ENCODE measurements at places on chromosomes 2 and 18.

- peak; percentile 23 for DNase-seq
These were observed 15.2 kb downstream of the GALNT3 start for GRCh38 chr2:165778653-165779451.

DNA sequence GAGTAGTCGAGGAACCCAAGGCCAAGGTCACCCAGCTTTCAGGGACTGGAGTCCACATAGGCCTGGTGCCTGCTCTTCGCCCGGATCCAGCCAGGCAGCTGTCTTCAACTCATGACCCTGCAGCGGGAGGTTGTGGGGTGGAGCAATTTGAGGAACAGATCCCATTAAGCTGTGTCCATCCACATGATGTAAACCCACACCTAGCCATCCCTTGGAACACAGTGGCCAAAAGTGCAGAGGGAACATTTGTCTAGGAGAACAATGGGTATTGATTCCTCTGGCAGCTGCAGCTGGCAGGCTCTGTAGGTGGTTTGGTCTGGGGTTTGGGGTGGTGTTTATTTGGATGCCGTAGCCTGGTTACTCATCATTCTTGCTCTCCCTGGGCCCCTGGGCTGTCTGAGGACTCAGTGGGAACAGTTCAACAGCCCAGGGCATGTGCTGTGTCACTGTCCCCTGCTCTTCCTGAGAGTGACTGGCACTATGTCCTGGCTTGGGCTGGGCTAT is 99.4 kb downstream of the TFCP2L1 start:
- DNase-seq = no peak

DNA sequence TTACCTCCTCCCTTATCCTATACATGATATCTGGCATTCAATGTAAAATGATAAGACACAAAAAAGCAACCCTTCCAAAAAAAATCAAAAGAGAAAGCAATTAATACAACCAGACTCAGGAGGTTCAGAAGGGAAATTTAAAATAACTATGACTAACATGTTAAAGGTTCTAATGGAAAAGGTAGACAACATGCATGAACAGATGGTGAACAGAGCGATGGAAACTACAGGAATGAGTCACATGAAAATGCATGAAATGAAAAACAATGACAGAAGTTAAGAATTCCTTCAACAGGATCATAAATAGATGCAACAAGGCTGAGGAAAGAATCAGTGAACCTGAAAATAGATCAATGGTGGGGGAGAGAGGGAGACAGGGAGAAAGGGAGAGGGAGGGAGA is 26.1 kb upstream of the ERCC3 start:
- no peak for DNase-seq

DNA sequence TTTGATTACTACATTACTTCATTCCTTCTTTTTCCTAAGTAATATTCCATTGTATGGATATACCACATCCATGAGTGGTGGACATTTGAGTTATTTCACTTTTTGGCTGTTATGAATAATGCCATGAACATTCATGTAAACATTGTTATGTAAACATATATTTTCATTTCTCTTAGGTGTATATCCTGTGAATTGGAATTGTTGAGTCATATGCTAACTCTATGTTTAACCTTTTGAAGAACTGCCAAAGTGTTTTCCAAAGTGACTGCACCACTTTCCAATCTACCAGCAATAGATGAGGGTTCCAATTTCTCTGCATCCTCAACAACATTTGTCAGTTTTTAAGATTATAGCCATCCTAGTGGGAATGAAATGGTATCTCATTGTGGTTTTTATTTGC is 42.7 kb upstream of the CXXC1 start:
- DNase-seq = no peak

- no peak for DNase-seq
These were observed 138.7 kb upstream of the L3MBTL4 start for GRCh38 chr18:6553234-6553900.

- DNase-seq = peak; percentile 62
These were observed 13.1 kb downstream of the DAW1 start for GRCh38 chr2:227884511-227884947.

- no peak for DNase-seq
These were observed 197.3 kb downstream of the SH3RF3 start for GRCh38 chr2:109326306-109326705.

DNA sequence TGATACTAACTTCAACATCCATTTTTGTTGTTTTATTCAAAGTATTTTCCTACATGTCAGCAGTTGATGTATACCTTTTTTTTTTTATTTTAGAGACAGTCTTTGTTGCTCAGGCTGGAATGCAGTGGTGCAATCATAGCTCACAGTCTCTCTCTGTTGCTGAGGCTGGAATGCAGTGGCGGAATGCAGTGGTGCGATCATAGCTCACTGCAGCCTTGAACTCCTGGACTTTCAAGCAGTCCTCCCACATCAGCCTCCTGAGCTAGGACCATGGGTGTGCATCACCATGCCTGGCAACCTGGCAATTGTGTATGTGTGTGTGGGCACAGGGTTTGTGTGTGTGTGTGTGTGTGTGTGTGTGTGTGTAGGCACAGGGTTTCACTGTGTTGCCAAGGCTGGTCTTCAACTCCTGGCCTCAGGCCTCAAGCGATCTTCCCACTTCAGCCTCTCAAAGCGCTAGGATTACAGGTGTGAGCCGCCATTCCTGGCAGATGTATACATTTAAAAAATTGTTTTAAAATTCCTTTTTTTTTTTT is 24.8 kb downstream of the SANBR start:
- no peak for DNase-seq

DNA sequence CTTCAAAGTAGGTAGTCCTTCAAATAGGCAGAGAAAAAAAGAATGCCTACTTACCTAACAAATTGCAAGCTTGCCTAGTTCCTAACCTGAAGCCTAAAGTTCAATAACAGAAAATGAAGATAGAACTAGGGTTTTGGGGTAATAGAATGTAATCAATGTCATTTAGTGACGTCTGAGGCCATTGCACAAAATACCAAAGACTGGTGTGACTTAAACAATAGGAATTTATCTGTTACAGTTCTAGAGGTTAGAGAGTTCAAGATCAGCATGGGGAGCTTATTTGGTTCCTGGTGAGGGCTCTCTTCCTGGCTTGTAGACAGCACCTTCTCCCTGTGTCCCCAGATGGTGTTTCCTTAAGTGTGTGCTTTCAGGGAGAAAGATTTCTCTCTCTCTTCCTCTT is 4.7 kb upstream of the NPC1 start:
- DNase-seq = no peak

DNA sequence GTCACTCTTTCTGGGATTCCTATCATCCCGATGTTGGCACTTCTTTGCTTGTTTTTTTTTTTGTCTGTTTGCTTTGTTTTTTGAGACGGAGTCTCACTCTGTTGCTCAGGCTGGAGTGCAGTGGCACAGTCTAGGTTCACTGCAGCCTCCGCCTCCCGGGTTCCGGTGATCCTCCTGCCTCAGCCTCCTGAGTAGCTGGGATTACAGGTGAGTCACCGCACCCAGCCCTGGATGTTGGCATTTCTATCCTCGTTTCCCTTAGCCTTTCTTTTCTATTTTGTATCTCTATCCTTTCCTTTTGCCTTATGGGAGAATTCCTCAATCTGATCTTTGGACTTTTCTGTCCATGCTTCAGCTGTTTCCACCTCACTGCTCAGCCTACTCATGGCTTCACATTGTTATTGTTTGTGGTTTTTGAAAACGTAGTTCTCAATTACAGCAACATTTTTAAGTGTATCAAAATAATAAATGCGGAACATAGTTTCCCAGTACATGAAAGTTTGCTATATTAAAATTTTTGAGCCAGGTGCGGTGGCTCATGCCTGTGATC is 62.1 kb upstream of the ZNF516 start:
- no peak for DNase-seq

DNA sequence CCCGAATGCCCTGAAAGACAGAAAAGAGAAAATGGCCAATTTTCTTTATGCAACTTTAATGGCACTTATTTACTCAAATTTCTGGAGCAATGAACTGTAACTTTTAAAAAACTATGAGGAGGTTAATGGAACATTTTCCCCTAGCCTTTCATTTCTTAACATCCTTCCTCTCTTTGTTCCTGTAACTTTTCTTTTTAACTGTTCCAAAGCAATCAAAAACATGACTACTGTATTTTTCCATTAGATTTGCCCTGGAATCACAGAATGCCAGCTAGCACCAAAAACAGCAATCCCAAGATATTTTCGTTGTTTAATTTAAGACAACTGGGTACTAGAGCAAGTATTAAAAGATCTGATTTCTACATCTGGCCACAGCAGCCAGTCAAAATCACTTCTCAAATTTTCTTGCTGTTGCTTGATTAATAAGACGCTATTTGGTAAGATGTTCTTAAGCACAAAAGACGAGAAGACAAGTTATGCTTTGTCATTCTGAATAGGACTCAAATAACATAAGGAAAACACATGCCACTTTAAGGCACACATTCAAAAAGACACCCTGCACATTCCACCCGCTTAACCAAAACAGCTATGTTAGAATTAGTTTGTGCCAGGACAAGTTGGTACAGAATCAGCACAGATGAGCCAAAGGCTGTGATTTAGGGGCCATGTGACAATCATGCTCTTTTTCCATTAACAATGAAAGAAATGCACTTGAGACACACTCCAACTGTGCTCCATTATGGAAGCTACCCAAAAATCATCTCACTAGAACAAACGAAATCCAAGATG is 3.6 kb downstream of the STARD7 start:
- DNase-seq = no peak

- no peak for DNase-seq
These were observed 13.4 kb downstream of the IL18RAP start for GRCh38 chr2:102436323-102436722.

DNA sequence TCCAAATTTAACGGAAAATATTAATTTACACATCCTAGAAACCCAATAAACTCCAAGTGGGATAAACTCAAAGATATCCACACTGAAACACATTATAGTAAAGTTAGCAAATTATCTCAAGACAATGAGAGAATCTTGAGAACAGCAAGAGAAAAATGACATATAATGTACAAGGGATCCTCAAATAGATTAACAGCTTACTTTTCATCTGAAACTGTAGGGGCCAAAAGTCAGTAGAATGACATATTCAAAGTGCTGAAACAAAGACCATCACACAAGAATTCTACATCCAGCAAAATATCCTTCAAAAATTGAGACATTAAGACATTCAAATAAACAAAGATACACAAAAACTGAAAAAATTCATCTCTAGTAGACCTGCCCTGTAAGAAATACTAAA is 18.7 kb upstream of the METTL21A start:
- DNase-seq = no peak

GRCh38 chr2:237708961-237709360 is 81.6 kb downstream of the LRRFIP1 start:
- DNase-seq = no peak

GRCh38 chr2:173991856-173992588 is 26.8 kb upstream of the SP3 start:
- no peak for DNase-seq

- DNase-seq = peak; percentile 64
These were observed 50.1 kb upstream of the LPIN2 start for GRCh38 chr18:3062798-3063680.

DNA sequence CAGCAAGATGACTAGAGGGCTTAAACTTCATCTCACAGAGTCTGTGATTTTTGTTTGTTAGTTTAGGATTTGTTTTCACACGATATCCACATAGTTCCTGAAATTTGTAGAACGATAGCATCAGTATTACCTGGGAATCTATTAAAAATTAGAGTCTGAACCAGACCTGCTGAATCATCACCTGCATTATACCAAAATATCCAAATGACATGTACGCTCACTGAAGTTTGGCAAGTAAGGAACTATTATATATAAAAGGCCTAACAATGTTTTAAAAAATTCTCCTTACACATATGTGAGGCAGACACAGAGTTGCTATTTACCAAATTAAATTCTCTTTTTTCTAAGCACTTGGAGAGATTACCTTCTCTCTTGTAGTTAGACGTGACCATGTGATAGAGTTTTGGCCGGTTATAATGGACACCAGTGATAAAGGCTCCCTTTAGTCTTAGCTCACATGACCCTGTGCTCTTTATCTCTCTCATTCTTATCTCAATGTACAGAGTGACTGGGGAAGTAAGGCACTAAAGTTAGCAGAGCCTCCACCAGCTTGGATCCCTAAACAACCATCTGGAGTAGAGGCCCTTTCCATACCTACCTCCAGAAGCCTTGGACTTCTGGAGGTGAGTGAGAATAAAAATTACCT is 363.1 kb downstream of the DSC3 start:
- peak; percentile 82 for DNase-seq

DNA sequence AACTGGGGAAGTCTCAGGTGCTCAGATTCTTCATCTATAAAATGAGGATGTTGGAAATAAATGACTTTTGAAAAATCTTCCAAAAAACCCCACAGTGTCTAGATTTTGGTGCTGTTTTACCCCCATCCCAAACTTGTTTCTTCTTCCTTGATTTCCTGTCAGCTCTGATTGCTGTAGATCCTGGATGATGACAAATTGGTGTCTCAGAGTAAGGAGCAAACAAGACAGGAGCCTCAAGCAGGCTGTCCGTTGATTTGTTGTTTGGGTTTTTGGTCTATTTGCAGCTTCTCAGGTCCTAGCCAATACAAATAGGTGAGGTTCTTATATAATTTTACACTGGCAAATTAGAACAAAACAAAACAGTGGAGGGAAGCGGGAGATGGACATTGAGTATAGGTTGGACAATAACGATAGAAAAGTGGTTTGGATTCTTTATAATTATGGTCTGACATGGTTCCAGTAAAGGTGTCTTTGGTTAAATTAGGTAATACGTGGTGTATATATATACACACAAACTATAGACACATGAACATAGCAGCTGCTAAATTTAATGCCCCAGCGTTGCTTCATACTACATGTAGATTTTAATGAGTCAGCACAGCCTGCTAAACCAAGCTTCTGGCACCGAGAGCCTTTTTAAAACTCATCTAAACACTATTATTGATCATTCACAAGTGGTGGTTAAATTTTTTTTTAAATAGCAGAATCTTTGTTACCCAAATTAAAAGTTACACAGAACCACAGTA is 142.5 kb downstream of the FMNL2 start:
- no peak for DNase-seq

GRCh38 chr2:7043690-7044089 is 126.5 kb downstream of the RNF144A start:
- no peak for DNase-seq

DNA sequence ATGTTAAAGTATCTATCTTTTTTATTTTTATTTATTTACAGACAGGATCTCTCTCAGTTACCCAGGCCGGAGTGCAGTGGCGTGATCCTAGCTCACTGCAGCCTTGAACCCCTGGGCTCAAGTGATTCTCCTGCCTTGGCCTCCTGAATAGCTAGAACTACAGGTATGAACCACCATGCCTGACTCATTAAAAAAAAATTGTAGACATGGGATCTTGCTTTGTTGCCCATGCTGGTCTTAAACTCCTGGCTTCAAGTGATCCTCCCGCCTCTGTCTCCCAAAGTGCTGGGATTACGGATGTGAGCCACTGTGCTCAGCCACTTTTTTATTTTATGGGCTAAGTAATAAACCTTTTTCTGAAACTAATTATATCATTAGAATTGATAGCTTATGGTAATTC is 7.1 kb downstream of the MFSD6 start:
- no peak for DNase-seq

- peak; percentile 65 for DNase-seq
These were observed 7.4 kb downstream of the ANKAR start for GRCh38 chr2:189681903-189682302.

GRCh38 chr2:18903750-18904149 is 314.4 kb upstream of the NT5C1B start:
- no peak for DNase-seq

Data from hematopoietic multipotent progenitor cell treated with erythropoietin and hydrocortisone succinate and interleukin-3 and kit ligand, for 8 days (in vitro differentiated cells).